ENCODE measurements at places on chromosomes 12 and 14. TPM values are rescaled to one million over a fixed set of nuclear protein-coding genes. Genes with fewer than 3 reads are reported as not detected.
A peak's percentile ranks its signal among the peaks of the same experiment; 100 is the strongest.

- DNase-seq: no peak
- H3K4me1 ChIP-seq: no peaks in the 10 kb centered on the region
- no peak overlapping the region for H3K27ac ChIP-seq
- no peak overlapping the region for H3K4me3 ChIP-seq
- peaks cover 68% of the 10 kb centered on the region for H3K36me3 ChIP-seq
- no peaks in the 10 kb centered on the region for H3K27me3 ChIP-seq
Observed at GRCh38 chr14:101991352-101991751, 27.0 kb downstream of the DYNC1H1 start.

DNA sequence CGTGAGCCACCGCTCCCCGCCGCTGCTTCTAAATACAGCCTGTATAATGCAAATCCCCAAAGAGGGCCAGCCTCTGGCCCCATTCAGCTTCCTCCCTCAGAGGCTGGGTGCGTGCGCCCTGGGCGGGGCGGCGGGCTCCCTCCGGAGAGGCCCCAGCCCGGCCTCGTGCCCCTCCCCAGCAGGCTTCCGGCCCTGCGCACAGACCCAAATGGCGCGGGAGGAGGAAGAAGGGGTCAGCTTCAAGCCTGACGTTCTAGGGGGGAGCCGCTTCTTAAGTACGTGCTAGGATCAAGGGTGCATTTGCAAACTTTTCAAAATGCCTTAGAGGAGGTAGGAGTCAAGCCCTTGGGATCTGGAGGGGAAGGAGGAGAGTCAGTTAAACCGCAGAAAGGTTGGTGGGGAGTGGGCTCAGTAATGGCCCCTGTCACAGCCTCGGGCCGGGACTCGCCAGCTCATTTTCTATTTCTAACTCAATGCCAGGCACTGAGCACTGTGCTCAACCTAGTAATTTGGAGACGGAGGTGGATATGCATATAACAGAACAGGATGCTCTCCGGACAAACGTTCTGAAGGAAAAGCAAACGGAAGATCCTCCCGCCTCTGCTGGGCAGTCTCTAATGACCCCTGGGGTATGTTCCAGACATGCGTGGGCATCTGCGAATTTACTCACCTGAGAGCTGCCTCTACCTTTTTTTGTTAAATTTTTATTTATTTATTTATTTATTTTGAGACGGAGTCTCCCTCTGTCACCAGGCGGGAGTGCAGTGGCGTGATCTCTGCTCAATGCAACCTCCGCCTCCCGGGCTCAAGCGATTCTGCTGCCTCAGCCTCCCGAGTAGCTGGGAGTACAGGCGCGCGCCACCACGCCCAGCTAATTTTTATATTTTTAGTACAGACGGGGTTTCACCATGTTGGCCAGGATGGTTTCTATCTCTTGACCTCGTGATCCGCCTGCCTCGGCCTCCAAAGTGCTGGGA lies 32.3 kb downstream of the NINJ2 start:
- H3K4me3 ChIP-seq: no peak overlapping the region
- no peaks in the 10 kb centered on the region for H3K27me3 ChIP-seq
- no peak for DNase-seq
- no peaks in the 10 kb centered on the region for H3K36me3 ChIP-seq
- H3K4me1 ChIP-seq: peaks cover 27% of the 10 kb centered on the region

- no peaks in the 10 kb centered on the region for H3K36me3 ChIP-seq
- peak overlapping the region; percentile 75 for H3K4me3 ChIP-seq
- H3K27ac ChIP-seq: peak overlapping the region; percentile 64
- DNase-seq: no peak
- peaks cover 21% of the 10 kb centered on the region for H3K4me1 ChIP-seq
Observed at GRCh38 chr14:54881761-54882401, 20.7 kb downstream of the GCH1 start.

DNA sequence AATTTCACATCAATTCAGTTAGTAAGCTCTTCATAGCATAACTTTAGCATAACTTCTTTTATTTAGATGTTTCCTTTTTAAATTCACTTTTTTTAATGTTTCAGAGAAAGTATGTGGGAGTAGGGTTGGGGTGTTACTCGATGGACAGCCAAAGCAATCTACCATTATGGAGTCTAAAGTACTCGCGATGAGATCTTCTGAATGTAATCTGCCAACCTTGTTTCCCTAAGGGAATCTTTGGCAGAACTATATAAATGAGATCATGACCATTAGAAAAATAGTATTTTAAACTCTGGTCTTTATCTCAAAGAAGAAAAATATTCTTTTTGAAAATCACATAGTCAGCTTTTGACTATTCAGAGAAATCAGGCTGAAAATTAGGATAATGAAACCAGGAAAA lies 103.9 kb downstream of the BBS10 start:
- no peak overlapping the region for H3K4me3 ChIP-seq
- H3K4me1 ChIP-seq: no peaks in the 10 kb centered on the region
- DNase-seq: no peak
- no peaks in the 10 kb centered on the region for H3K36me3 ChIP-seq

GRCh38 chr14:55707365-55707804 lies 127.4 kb downstream of the KTN1 start:
- H3K4me3 ChIP-seq: no peak overlapping the region
- peaks cover 1% of the 10 kb centered on the region for H3K27me3 ChIP-seq
- DNase-seq: no peak
- no peaks in the 10 kb centered on the region for H3K36me3 ChIP-seq

NPFF gene
- polyA plus RNA-seq: not detected
